Caco-2 (cell line): ENCODE measurements at places on chromosomes 3 and 15.

- H3K4me3 ChIP-seq: no peak overlapping the region
- H3K36me3 ChIP-seq: no peaks in the 10 kb centered on the region
- DNase-seq: no peak
- no peaks in the 10 kb centered on the region for H3K27me3 ChIP-seq
Observed at GRCh38 chr3:181383760-181384159, 328.0 kb upstream of the SOX2 start.

GRCh38 chr3:128394033-128394432 lies 72.7 kb downstream of the DNAJB8 start:
- no peak overlapping the region for H3K4me3 ChIP-seq
- DNase-seq: no peak
- H3K27ac ChIP-seq: no peak overlapping the region
- H3K4me1 ChIP-seq: no peaks in the 10 kb centered on the region
- H3K36me3 ChIP-seq: no peaks in the 10 kb centered on the region

DNA sequence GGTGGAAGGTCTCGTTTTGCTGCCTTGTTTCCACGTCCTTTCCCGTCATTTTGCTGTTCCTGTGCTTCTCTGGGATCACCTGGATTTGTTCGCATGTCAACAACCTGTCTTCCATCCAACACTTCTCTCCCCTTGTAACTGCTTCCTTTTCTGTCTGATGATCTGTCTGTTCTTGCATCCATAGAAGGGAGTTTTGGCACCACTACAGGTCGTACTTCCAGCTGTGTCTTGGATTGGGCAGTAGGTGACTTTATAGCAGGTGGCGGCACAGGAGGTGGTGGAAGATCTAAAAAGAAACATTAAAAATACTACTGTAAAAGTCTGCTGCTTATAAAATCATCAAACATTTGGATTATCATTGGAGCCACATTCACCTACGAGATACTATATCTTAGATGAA lies 1161.0 kb downstream of the ROBO1 start:
- no peak for DNase-seq
- no peaks in the 10 kb centered on the region for H3K27me3 ChIP-seq
- H3K4me3 ChIP-seq: no peak overlapping the region
- H3K36me3 ChIP-seq: no peaks in the 10 kb centered on the region
- no peak overlapping the region for H3K27ac ChIP-seq

DNA sequence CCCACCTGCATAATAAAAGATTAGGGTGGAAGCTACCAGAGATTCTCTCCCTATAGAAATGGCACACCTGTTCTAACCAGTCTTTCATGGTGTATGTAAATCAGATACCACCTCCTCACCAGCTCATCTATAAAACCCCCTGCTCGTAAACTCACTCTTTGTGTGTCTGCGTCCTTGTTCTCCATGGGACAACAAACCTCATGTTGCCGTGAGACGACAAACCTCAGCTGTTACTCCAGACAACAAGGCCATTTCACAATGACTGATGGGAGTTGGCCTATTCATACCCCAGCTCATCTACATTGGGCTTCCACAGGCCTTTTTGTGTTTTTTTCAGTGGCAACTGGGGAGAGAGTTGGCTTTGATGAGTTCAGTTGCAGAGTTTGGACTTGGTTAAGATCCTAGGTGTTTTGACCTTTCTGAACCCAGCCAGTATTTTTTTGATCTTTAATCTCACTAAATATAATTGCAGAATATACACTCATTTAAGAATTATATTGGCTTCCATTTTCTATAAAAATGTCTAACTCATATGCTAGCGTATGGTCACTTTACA lies 96.6 kb upstream of the LRIG1 start:
- H3K4me1 ChIP-seq: peaks cover 7% of the 10 kb centered on the region
- no peak overlapping the region for H3K27ac ChIP-seq
- no peak for DNase-seq
- H3K27me3 ChIP-seq: no peaks in the 10 kb centered on the region

- H3K27ac ChIP-seq: no peak overlapping the region
- no peaks in the 10 kb centered on the region for H3K36me3 ChIP-seq
- H3K4me3 ChIP-seq: no peak overlapping the region
- DNase-seq: no peak
- no peaks in the 10 kb centered on the region for H3K27me3 ChIP-seq
Observed at GRCh38 chr3:133329626-133330025, 70.2 kb upstream of the BFSP2 start.
